ENCODE measurements at places on chromosomes 2 and 18.

GRCh38 chr18:23870676-23871380 lies 143.7 kb upstream of the TTC39C start:
- DNase-seq: no peak

DNA sequence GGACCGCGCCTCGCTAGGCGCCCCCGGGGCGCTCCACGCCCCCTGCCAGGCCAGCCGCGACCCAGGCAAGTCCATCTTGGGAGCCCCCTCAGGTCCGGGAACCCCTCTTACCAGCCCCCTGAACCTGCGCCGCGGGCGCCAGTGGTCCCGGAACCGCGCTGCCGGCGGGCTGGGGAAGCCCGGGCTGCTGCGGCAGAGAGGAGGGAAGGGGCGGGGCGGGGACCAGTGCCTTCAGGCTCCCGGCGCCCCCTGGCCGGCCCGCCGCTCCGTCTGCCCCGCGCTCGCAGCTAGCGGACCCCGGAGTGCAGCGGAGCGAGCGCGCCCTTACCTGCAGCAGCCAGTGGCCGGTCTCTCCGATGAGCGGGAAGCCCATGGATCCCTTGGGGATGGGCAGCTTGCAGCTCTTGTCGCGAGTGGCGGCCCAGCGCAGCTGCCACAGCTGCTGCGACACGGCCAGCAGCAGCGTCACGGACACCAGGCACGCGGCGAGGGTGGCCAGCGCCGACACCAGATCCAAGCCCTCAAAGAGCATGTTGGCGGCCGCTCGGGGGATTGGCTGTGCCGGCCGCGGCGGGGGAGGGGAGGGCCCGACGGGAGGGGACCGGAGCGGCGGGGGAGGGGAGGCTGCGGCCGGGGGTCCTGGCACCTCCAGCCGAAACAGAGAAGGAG lies at the start of gene CYP26B1:
CYP26B1 (minus strand) TSS at position 560 of the 669 bp plus-strand sequence; CDS start at position 532, 28 bp downstream.
- DNase-seq: no peak

GRCh38 chr2:101291973-101292372 lies 16.5 kb downstream of the RNF149 start:
- DNase-seq: no peak

DNA sequence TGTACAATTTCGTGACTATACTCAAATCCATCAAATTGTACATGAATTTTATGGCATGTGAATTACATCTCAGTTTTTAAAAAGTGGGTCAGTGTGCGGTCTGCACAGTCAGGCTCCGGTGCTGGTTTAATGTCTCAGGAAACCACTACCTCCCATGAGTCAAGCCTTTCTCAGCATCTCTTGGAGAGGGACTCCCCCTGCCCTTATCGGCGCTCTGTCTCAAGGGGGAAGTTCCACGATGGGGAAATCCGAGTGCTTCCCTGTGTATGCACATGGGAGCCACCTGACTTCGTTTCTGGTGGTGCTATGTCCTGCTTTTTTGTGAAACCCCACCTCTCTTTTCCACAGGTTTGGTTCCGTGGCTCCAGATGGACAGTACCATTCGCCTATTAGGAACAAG lies 72.5 kb downstream of the ACOXL start:
- DNase-seq: no peak

DNA sequence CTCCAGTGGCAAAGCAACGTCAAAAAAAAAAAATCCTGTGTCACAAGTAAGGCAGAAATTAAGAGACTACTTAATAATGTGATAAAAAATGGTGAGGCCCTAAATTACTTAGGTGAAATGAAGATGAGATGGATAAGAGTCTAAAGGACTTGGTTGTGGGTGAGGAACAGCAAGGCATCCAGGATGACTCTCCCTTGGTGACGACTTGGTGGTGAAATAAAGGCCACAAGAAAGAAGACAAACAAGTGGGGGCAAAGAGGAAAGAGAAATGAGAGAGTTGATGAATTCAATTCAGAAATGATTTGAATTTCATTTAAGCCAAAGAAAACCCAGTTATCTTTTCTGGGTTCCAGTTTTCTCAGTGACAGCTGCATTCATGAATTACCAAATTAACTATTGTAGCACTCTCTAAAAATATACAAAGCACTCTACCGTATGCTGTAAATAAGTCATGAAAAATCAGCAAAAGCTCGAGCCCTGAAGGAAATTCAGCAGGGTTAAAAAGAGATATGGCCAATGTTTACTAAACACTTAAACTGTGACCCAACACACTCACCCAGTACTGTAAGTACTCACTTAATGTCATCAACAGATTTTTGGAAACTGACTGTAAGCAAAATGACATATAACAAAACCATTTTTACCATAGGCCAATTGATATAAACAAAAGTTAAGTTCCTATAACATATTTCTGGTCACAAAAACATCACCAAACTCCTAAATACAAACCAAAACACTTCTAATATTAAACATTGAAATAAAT lies 1.4 kb downstream of the METTL8 start:
- DNase-seq: no peak

GRCh38 chr2:66273933-66274490 lies 160.9 kb upstream of the MEIS1 start:
- DNase-seq: no peak

- DNase-seq: no peak
Observed at GRCh38 chr18:23530195-23530594, 26.9 kb downstream of the RMC1 start.

GRCh38 chr2:70630761-70631160 lies 77.1 kb upstream of the TGFA start:
- no peak for DNase-seq

GRCh38 chr18:55607773-55608172 lies 19.8 kb upstream of the TCF4 start:
- DNase-seq: no peak

- peak; percentile 87 for DNase-seq
Observed at GRCh38 chr2:240232961-240233884, 92.8 kb upstream of the OTOS start.

- DNase-seq: no peak
Observed at GRCh38 chr2:238774071-238774470, 73.8 kb upstream of the TWIST2 start.

DNA sequence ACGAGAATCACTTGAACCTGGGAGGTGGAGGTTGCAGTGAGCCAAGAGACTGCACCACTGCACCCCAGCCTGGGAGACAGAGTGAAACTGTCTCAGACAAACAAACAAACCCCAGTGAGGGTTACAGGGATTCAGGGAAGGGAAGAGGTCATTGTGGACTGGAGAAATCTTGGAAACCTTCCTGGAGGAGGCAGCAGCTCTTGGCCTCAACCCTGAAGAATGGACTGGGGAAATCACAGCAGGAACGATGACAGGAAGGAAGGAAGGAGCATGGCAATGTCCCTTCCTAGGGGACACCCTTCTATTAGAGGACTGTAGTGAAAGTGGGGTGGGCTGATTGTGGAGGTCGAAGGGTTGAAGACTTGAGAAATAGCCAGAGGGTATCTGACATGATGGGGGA lies 72.5 kb downstream of the DNMT3A start:
- DNase-seq: no peak

- DNase-seq: no peak
Observed at GRCh38 chr2:221360742-221361141, 211.4 kb downstream of the EPHA4 start.

DNA sequence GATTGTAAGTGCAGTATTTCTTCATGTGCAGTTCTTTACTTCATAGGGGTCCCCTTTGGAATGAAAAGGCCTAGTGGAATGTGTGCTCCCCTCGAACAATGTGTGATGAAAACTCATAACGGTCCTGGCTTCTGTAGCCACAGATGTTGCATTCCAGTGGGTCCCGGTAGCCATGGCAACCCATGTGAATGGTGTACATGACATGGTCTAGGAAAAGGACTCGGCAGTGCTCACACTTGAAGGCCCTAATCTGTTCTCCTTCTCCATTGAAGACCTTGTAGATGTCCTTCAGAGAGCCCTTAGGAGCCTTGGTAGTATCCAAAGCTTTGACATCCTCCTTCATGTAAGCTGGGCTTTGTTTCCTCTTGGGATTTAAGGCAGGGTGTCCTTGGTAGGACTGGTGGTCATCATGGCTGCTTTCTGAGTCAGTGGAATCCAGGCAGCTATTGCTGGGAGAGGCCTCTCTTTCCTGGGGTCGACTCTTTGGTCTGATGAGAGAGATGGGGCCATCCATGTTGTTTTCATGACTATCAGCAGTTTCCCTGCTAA lies 144.0 kb downstream of the IKZF2 start:
- DNase-seq: no peak

DNA sequence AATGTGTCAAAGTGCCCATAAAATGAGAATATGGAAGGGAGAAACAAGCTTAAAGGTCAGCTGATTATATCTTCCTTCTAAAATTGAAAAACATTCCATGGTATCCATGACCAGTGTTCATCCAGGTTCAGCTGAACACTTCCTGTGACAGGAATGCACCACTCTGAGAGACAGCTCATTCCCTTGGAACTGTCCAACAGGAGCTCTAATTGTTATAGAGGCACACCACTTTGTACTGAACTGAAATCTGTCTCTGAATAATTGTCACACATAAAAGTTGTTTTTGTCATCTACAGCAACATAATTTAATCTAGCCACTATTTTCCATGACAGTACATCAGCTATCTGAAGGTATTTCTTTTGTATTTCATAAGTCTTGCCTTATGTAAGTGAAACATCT lies 195.9 kb upstream of the ZNF804A start:
- peak; percentile 18 for DNase-seq

DNA sequence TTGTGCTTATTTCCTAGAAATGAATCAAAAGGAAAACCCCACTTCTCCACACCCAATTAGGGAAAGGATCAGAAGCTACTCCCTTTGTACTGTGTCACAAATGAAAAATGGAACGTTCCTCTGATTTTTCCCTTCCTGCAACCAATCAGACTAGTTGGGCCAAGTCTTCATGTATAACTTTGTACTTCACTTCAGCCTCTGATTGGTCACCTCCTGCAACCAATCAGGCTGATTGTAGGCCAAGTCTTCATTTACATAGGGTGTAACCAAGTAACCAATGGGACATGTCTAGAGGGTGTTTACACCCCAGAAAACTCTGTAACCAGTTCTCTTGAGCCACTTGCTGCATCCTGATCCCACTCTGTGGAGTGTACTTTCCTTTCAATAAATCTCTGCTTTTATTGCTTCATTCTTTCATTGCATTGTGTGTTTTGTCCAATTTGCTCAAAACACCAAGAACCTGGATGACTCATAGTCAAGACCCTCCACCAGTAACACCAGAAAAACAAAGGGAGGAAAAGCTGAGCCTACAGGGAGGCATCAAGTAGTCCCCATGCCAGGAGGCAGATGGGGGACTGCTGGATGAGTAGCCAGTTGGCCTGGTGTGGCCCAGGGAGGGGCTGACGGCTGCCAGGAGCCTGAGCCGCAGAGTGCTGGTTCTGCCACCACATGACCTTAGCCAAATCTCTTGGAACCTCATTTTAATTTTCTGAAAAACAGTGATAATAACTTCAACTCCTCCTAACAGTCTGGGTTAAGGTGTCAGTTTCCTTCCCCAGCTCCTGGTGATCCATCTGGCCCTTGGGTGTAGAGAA lies 46.1 kb downstream of the SOWAHC start:
- DNase-seq: peak; percentile 28

GRCh38 chr2:65429786-65430602 lies 2.4 kb downstream of the SPRED2 start:
- no peak for DNase-seq

GRCh38 chr2:207505728-207506127 lies 24.0 kb upstream of the CREB1 start:
- peak; percentile 94 for DNase-seq

GRCh38 chr2:38617301-38617700 lies 14.6 kb upstream of the HNRNPLL start:
- DNase-seq: no peak

DNA sequence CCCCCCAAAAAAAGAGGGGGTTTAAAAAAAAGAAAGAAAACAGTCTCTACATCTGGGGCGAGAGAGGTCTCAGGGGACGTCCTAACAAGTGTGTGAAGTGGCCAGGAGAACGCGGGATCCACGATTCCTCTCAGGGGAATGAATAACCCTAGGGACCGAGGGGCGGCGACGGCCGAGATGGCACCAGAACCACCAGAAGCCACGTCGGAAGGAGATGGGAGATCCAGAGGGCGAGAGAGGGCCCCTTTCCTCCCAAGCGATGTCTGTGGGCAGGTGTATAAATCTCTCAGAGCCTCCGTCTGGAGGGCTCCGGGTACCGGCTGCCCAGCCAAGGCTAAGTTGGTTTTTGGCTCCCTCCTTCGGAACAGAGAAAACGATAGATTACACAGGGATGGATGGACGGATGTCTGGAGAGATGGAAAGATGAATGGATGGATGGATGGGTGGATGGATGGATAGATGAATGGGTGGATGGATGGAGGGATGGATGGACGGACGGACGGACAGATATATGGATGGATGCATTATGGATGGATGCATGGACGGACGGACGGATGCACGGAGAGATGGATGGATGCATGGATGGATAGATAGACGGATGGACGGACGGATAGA lies 1.7 kb downstream of the EPHA4 start:
- DNase-seq: no peak

DNA sequence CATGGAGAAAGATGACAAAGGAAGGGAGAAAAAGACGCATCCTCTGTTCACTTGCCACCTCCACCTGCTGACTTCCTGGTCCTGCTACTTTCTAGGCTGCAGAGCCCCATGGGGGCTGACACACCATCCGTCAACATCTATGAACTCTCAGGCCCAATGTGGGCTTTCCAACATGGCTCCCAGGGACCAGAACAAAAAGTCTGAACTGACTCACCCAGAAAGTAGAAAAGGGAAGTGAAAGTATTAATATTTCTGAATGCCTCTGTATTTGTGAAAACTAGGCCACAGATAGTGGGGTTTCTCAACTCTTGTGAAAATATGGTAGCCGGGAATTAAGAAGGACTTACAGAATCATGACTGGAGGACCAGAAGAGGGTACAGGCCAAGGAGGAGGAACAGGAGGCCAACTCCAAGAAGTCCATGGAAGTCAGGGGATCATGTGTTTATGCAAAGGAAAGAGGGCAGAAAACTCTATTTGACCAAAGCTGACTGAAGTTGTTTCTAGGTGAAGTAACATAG lies 123.1 kb upstream of the CAB39 start:
- DNase-seq: no peak

- no peak for DNase-seq
Observed at GRCh38 chr2:120938045-120938771, 202.5 kb downstream of the GLI2 start.

- DNase-seq: no peak
Observed at GRCh38 chr2:40249577-40249976, 202.3 kb downstream of the SLC8A1 start.

GRCh38 chr2:173175222-173175621 lies 99.6 kb downstream of the MAP3K20 start:
- DNase-seq: peak; percentile 35

DNA sequence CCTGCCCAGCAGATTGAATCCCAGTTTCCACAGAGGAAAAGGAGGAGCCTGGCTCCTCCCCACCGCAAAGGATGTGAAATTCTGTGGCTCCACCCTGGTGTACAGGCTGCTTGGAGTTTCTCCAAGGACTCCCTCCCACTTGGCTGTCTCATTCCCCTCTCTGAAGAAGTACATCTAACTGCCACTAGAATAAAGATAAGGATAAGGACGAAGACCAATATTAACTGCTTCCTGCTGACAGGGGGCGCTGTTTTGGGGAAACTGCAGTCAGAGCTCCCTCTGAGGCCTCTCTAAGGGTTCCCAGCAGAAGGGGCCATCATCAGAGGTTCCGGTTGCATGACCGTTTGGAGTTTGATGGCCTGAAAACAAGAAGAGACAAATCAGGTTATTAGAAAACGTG lies 790.9 kb downstream of the CPS1 start:
- peak; percentile 4 for DNase-seq

GRCh38 chr18:8040021-8040420 lies 472.9 kb downstream of the PTPRM start:
- no peak for DNase-seq
